ENCODE measurements at places on chromosomes 13 and 19.

GRCh38 chr13:21371011-21371410 is 88.1 kb downstream of the ZDHHC20 start:
- no peak for DNase-seq

GRCh38 chr13:99288089-99288488 is 19.1 kb downstream of the GPR183 start:
- peak; percentile 81 for DNase-seq

- DNase-seq, result peak; percentile 99
Observed at GRCh38 chr13:112942689-112943308, 26.2 kb upstream of the MCF2L start.

- no peak for DNase-seq
Observed at GRCh38 chr13:24670174-24670573, 10.0 kb upstream of the ATP12A start.

GRCh38 chr13:21850013-21851006 is 179.4 kb downstream of the FGF9 start:
- DNase-seq, result no peak

DNA sequence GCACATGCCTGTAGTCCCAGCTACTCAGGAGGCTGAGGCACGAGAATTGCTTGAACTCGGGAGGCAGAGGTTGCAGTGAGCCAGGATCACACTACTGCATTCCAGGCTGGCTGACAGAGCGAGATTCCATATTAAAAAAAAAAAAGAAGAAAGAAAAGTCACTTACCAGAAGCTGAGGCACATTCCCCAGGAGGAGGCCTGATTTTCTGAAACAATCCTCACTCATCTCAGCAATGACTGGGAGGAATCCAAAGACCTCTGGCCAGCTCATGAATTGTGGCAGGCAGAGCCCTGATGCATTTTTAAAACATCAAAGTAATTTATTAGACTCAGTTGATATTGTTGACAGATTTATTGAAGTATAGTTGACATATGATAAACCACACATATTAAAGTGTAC is 206.3 kb downstream of the FOXO1 start:
- no peak for DNase-seq

GRCh38 chr13:30744681-30745077 is 9.3 kb downstream of the ALOX5AP start:
- DNase-seq, result no peak

GRCh38 chr19:31974290-31974689 is 371.1 kb upstream of the ZNF507 start:
- no peak for DNase-seq

DNA sequence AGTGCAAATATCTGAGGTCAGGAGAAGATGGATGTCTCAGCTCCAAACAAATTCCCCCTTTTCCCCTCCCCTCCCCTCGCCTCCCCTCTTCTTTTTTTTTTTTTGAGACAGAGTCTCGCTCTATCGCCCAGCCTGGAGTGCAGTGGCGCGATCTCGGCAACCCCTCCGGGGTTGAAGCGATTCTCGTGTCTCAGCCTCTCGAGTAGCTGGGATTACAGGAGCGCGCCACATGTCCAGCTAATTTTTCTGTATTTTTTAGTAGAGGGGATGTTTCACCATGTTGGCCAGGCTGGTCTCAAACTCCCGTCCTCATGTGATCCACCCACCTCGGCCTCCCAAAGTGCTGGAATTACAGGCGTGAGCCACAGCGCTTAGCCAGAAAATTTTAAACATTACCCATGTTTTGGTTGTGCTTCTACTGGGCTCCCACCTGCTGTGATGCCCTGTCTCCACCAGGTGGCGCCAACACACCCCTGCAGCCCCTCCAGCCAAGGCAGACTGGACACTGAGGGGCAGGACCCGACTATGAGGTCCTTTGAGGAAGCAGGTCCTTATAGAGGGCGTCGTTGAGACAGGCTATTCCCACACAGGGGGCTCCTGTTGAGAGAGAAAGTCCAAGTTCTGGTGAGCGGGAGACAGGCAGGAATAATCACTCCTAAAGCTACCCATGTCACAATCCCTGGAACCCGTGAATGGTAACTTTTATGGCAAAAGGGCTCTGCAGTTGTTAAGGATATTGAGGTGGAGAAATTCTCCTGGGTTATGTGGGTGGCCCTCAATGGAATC is 6.3 kb downstream of the ERICH4 start:
- peak; percentile 80 for DNase-seq

- no peak for DNase-seq
Observed at GRCh38 chr13:101115762-101116171, 300.5 kb downstream of the NALCN start.

DNA sequence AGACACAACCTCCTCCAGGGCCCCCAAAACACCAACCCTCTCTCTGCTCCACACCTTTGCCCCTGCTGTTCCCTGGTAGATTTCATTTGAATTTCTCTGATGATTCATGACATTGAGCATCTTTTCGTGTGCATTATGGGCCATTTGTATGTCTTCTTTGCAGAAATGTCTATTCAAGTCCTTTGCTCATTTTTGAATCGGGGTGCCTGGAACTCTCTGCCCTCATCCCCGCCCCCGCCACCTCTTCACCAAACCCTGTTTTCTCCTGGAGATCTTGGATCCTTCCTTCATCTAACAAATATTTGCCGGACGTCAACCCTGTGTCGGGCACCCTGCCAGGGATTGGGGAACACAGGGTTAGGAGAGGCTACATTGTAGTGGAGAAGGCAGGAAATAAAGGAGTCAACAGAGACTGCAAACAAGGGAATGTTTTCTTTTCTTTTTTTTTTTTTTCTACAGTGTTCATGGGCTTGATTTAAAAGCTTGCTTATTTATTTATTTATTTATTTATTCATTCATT is 25.5 kb upstream of the SLC1A5 start:
- DNase-seq, result no peak

DNA sequence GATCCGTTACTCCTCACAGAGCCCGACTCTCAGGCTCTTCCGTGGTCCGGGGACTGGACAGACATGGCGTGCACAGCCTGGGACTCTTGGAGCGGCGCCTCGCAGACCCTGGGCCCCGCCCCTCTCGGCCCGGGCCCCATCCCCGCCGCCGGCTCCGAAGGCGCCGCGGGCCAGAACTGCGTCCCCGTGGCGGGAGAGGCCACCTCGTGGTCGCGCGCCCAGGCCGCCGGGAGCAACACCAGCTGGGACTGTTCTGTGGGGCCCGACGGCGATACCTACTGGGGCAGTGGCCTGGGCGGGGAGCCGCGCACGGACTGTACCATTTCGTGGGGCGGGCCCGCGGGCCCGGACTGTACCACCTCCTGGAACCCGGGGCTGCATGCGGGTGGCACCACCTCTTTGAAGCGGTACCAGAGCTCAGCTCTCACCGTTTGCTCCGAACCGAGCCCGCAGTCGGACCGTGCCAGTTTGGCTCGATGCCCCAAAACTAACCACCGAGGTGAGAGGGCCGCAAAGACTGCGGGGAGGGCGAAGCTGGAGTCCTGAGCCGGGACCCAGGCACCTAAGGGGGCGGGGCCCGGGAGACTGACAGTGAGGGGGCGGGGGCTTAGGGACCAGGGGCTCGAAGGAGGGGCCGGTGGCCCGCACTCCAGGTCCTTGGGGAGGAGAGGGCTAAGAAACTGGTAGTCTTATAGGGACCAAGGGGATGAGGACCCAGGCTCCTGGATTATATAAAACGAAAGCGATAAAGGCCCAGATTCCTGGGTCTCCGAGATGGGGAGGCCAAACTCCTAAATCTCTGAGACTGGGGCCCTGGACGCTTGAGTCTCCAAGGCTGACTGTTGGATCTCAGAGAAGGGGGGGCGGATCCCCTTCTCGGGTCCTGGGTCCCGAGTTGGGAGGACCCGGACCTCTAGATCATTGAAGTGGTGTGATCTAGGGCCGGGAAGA is 2.0 kb downstream of the ETV2 start:
- peak; percentile 85 for DNase-seq

DNA sequence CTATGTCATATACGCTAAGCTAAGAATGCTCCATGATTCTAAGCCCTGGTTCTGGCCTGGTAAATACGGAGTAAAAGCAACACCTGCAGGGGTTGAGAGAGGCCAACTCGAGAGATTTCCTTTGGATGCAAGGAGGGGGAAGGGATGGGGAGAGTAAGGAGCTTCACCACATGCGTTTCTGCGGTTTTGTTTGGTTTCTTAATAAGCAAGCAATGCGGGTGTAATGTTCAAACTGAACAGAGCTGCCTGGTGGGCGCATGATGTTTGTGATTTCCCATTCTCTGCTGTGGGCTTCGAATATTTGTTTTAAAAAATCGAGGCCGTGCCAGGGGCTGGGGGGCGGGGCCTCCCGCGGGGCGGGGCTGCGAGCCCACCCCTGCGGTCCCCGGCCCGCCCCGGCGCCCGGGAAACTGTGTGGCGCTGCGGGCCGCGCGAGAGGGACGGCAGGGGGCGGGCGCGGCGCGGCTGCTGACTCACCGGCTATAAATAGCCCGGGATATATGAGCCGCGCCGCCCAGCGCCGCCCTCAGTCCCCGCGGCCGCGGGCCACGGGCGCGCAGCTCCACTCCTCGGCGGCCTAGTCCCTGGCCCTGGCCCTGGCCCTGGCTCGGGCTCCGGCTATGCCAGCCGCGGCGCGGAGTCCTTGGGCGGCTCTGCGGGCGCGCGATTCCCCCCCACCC is 5.1 kb downstream of the BBC3 start:
- DNase-seq, result peak; percentile 88

- DNase-seq, result no peak
Observed at GRCh38 chr19:8064911-8065874, 12.6 kb downstream of the CCL25 start.

DNA sequence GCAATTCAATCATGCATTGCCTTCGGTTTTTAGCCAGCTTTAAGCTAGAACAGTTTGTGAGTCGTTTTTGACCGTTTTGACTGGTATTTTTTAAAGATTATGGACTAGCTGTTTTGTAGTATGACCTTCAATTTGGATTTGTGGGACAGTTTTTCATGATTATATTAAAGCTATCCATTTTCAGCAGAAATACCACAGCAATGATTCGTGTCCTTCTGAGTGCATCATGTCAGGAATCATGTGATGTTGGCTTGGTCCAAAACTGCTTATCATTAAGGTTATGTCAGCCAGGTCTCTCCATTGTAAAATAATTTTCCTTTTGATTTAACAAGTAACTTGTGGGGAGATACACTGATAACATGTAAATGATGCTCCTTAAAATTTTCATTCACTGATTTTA is 229.0 kb downstream of the POSTN start:
- DNase-seq, result no peak

DNA sequence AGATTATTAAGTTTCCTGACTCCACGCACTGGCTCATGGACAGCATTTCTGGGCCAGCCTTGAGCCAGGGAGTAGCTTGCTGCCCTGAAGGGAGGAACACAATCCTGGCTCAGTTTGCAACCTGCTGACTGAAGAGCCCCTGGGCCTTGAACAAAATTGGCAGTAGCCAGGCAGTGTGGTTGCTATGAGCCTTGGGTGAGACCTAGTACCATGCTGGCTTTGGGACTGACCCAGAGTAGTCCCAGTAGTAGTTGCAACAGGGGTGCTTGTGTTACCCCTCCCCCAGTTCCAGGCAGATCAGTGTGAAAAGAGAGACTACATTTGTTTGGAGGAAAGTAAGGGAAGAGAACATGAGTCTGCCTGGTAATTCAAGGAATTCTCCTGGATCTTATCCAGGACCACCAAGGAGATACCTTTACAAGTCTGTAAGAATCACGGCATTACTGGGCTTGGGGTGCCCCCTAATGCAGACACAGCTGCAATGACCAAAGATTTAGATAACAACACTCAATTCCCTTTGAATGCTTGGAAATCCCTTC is 22.0 kb downstream of the ITGBL1 start:
- no peak for DNase-seq

GRCh38 chr13:43805071-43805468 is 18.3 kb upstream of the ENOX1 start:
- DNase-seq, result peak; percentile 56
